Mesothelial cell of epicardium (in vitro differentiated cells): ENCODE measurements at places on chromosomes 1 and 21. TPM values are rescaled to one million over a fixed set of nuclear protein-coding genes. Genes with fewer than 3 reads are reported as not detected.

Gene GCSAML
- total RNA-seq = not detected in 3 replicates

Gene FAAH
- 27.4 to 35.0 TPM (median 34.8 TPM) in 3 replicates for total RNA-seq

Gene PLA2G2F
- total RNA-seq = not detected in 3 replicates

Gene RIMKLA
- 0.20 to 0.31 TPM (median 0.20 TPM) in 3 replicates for total RNA-seq

Gene FBXO28
- 25.0 to 26.8 TPM (median 26.7 TPM) in 3 replicates for total RNA-seq

Gene CCDC24
- total RNA-seq = 12.3 to 13.8 TPM (median 12.4 TPM) in 3 replicates

Gene RGSL1
- not detected in 3 replicates for total RNA-seq

Gene MRPL37
- total RNA-seq = 54.9 to 57.6 TPM (median 56.9 TPM) in 3 replicates

Gene NOS1AP
- total RNA-seq = 3.8 to 4.4 TPM (median 4.4 TPM) in 3 replicates

Gene GNG4
- total RNA-seq = 2.6 to 3.2 TPM (median 2.9 TPM) in 3 replicates

Gene CD101
- total RNA-seq = 3.7 to 5.6 TPM (median 4.1 TPM) in 3 replicates

Gene GUCA2A
- not detected in 3 replicates for total RNA-seq

Gene TP73
- 1.0 to 1.4 TPM (median 1.2 TPM) in 3 replicates for total RNA-seq

Gene SLC16A4
- total RNA-seq = 13.7 to 14.4 TPM (median 13.7 TPM) in 3 replicates

Gene CAMSAP2
- total RNA-seq = 47.9 to 48.2 TPM (median 48.2 TPM) in 3 replicates

Gene BGLAP
- total RNA-seq = 5.8 to 7.3 TPM (median 6.8 TPM) in 3 replicates

Gene GPR52
- 1.7 to 2.2 TPM (median 2.0 TPM) in 3 replicates for total RNA-seq

Gene SPATC1L
- total RNA-seq = 27.5 to 28.1 TPM (median 27.6 TPM) in 3 replicates

Gene KCNJ9
- 0.07 to 0.09 TPM in 2 of 3 replicates, not detected in the other for total RNA-seq

Gene PLPPR4
- total RNA-seq = 0.13 to 0.16 TPM (median 0.14 TPM) in 3 replicates

Gene HSD11B1
- total RNA-seq = 0.63 TPM in 1 of 3 replicates, not detected in the others

Gene JAM2
- 4.1 to 4.8 TPM (median 4.2 TPM) in 3 replicates for total RNA-seq

Gene SH2D2A
- 0.58 to 2.1 TPM (median 0.89 TPM) in 3 replicates for total RNA-seq

Gene PTAFR
- total RNA-seq = 0.18 to 0.43 TPM (median 0.18 TPM) in 3 replicates

Gene ADCY10
- total RNA-seq = 0.04 to 0.47 TPM (median 0.16 TPM) in 3 replicates

Gene RORC
- total RNA-seq = not detected in 3 replicates

Gene TFF2
- total RNA-seq = not detected in 3 replicates
